ENCODE measurements at places on chromosomes 2 and 18.

DNA sequence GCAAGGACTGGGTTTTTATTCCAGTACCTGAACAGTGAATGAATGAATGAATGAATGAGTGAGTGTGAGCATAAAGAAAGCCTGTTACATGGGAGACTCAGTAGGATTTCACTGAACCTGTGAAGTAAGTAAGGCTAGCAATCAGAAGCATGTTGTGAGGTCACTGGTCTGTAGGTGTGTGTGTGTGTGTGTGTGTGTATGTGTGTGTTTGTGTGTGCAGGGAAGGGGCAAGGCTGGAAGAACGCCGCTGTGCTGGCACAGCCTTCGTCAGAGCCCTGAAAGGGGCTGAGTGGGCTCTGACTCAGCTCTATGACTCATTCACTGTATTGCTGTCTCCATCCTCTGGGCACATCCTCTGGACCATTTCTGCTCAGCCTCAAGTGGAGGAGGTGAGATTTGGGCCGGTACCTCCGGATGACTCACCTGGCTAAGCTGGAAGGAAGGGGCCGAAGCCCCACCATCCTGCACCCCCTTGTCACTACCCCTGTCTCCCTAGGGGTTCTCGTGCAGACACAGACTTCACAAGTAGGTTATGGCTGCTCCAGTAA lies 51.4 kb upstream of the MRPL33 start:
- DNase-seq: peak; percentile 24

- no peak for DNase-seq
Observed at GRCh38 chr2:168138374-168138773, 109.0 kb downstream of the STK39 start.

DNA sequence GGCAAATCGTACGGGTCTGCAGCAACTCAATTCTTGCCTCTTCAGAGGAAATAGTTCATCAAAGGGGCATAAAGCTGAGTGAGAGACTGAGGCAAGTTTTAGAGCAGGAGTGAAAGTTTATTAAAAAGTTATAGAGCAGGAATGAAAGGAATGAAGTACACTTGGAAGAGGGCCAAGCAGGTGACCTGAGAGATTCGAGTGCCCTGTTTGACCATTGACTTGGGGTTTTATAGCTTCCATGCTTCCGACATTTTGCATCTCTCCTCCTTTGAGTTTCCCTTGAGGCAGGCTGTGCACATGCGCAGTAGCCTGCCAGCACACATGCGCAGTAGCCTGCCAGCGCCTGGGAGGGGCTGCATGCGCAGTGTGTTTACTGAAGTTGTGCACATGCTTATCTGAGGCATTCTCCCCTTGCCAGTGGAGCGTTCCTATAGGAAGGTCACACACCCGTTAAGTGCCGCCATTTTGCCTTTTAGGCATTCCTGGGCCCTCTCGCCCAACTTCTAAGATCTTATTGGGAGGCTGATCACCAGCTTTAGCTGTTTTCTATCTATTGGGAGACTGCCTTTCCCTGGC lies 265.5 kb upstream of the MGAT5 start:
- no peak for DNase-seq

DNA sequence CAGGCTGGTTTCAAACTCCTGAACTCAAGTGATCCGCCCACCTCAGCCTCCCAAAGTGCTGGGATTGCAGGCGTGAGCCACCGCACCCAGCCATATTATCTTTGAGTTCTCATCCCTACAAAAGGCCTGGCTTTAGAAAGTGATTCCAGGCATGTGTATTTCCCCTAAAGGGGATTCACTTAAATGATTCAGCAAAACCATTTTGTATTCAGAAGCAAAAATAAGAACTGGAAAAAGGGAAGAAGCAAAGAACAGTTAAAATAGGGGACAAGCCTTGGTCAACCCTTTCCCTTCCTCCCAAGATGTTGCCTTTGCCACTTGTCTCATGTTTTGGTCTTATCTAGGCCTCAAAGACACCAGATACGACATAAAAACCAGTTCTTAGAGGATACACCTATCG lies 10.5 kb downstream of the TM4SF20 start:
- no peak for DNase-seq

DNA sequence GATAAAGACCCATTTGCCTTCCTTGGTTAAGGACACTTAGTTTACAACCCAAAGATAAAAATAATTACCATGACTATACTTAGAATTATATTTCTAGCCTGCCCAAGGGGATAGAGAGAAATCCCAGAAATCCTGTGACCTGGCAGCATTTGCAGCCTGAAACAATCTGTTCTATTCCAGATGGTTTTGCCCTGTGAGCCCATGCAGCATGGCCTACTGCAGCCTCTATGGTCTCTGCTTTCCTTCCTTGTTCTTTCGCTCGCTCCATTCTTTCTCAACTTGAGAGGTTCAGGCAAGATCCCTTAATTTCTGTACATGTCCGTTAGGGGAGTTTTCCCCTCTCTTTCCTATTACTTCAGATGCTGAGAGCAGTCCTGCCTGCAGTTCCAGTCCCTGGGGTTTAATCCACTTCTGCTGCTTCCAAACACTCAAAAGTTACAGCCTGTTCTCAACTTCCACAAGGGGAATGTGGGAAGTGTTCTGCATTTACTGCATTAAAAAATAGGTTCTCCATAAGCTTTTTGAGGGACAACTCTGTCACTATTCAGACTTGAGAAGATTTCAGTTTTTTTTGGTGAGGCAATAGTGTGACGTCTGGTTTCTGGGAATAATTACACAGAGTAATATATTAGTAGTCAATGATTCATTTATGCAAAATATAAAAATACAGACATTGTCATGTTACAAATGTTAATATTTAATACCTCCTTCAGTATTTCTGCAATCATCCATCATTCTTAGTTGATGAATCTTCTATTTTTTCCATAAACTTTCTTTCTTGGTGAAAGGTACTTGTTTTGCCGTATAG lies 80.3 kb downstream of the CDCA7 start:
- no peak for DNase-seq
